ENCODE measurements at places on chromosomes 5 and 9.

DNA sequence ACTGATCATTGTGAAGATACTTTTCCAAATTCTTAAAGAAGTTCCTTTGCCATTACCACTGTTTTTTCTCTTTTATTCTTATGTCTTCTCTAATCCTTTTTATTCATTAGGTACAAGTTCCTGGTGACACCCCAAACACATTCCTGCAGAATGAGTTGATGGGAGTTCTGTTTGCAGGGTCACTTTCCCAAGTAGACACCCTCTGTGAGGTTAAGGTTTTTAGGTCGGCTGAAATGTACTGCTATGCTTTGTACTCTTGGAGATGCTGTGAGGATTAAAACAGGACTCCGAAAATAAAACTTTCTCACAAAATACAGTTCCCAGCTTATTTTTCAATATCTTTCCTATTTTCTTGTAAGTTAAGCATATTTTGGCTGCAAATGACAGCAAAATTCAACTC lies 143.3 kb upstream of the TLE4 start:
- no peak for DNase-seq

GRCh38 chr9:136803551-136804508 lies 3.9 kb upstream of the RABL6 start:
- DNase-seq, result no peak

DNA sequence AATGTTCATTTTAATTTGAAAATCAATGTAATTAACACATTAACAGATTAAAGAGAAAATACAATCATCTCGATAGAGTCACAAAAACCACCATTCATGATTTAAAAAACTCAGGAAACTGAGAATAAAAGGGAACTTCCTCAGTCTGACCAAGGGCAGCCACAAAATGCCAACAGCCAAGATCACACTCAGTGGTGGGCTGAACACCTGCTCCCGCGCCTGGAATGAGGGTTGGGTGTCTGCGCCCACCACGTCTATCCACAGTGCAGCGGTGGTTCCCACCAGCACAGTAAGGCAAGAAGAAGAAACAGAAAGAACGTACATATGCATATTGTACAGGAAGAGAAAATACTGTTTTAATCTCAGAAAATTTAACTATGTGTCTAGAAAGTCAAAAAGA lies 11.7 kb upstream of the NSMF start:
- DNase-seq, result no peak

DNA sequence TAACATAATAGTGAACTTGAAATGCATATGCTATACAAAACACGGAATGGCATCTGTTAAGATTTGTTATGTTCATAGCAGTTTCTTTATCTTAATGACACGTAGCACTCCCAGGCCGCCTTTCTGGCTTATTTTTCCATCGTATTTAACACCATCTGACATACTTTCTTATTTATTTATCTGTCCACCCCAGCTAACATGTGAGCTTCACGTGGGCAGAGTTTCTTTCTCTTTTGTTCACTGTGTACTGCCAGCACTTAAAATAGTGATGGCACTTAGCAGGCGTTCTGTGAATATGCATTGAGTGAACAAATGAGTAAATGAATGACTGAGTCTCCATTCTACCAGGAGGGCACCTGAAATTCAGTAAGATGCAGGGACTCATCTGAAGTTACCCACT lies 29.4 kb upstream of the SYNPO start:
- no peak for DNase-seq

DNA sequence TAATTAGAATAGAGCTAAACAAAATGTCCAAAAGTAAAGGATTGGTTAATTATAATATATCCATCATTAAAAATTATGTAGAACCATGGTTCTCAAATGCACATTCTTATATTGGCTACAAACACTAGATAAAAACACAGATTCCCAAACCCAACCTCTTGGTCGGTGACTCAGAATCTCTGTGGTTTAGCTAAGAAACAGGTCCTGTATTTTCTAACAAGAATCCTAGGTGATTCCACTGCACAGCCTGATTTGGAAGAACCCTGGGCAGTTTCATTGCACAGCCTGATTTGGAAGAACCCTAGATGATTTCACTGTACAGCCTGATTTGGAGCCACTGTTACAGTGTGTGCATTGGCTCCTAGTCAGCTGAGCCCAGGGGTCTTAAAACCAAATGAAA lies 67.9 kb downstream of the KIAA1958 start:
- DNase-seq, result peak; percentile 63

DNA sequence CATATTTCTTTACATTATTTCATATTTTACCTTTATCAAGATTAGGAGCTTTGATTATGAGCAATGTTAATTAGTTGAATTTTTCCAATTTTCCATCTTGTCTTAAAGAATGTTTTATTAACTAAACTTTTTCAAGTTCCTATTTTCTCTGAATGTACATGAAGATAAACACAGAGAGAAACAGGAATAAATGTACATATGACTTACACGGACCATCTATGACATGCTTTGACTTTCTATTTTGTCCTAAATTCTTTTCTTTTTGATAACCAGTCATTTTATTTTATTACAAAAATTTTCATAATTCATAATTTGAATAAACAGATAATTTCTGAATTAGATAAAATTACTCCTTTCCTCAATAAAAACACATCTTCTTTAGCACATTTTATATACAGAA lies 1038.8 kb upstream of the ARRDC3 start:
- DNase-seq, result peak; percentile 11

- no peak for DNase-seq
Observed at GRCh38 chr5:154345255-154345952, 100.4 kb upstream of the SAP30L start.

- DNase-seq, result no peak
Observed at GRCh38 chr5:170300361-170301013, 2.9 kb upstream of the LCP2 start.

- no peak for DNase-seq
Observed at GRCh38 chr9:84669013-84669287, 579 bp upstream of the NTRK2 start.

DNA sequence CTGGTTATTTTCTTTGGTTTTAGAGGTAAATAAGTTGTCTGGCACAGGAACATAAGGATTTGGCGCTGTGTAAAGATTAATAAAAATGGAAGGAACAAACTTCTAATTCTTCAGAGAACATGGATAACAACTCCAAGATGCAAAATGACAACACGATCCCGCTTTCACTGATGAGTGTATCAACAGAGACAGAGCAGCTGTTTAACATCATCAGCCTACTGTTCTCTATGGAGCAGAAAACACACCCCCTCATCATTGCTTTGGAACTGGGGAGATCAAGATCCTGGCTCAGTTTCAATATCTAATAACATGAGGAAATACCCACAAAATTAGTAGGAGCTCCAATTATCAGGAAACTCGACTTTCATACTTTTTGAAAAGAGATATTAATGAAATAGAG lies 8.3 kb upstream of the GAS1 start:
- DNase-seq, result no peak

DNA sequence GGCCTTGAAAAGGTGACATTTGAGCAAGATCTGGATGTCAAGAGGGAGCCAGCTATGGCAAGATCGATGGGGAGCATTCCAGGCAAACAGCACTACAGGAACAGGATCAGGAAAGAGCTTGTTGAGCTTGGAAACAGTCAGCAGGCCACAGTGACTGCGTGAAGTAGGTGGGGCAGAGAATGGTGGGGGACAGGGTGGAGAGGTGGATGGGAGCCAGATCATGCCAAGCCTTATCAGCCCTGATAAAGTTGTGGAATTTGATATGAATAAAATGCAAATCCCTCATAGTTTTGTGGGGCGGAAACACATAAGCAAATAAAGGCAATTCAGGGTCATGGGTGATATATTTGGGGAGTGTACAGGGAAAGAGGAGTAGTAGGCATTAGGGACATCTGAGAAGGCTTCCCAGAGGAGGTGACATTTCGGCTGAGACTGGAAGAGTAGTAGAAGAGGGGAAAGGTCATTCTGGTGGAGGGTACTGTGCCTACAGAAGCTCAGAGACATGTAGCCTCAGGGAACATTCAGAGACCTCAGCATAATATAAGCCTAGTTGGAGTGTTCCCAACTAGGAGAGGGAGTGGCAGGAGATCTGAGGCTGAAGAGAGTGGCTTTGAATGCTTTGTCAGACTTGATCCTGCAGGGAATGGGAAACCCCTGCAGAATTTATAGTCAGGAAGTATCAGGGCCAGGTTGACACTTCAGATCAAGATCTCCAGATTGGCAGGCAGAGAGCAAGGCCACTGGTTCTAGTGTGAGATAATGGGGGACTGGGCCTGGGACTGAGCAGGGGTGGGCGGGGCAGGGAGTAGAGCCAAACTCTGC lies 9.7 kb upstream of the CYSTM1 start:
- peak; percentile 41 for DNase-seq

DNA sequence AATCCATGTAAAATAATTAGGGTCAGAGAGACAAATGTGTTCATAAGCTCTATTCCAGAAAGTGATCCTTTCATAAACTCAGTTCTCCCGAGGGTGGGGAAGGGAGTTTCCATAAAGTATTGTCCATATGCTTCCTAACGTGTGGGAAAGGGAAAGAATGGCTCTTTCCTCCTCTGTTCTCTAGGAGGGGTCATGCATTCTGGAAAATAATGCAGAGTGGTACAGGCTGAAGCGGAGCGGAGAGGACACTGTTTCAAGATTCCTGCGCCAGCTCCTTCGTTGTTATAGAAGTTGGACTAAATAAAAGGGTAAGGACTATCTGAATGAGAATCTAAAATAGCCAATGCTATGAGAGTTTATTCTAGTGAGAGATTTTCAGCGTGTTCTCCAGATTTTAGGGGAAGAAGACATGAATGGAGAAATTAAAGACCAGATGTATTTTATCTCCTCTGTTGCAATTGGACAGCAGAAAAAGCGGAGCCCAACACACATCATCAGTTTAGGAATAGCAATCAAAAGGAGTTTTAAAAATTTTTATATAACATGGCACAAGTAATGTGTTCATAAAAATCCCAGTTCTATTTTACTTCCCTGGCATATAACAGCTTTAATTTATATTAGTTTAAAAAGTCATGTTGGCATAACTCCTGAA lies 166.9 kb upstream of the MPDZ start:
- no peak for DNase-seq

GRCh38 chr9:115213818-115214334 lies 95.9 kb upstream of the TNC start:
- peak; percentile 43 for DNase-seq

GRCh38 chr9:2271426-2271825 lies 256.3 kb downstream of the SMARCA2 start:
- DNase-seq, result peak; percentile 33
